ENCODE measurements at places on chromosomes 4 and X.

DNA sequence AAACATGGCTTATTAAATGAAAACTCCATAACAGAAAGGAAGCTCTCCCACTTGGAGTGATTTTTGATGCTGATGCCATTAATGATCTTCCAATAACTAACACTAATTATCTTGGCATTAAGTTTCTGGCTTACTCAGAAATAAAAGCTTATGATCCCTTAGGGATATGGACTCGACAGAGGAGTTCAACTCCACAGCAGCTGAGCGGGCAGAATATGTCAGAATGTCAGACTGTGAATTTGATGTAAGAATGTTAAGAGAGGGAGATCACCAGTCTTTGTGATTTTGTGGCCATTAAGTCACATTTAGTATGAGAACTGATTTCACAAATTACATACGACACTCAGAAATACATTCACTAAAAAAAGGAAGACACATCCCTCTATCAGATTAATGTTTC, 2244.0 kb downstream of the ARAP2 start:
- DNase-seq: no peak

GRCh38 chrX:119407681-119408080, 8.5 kb downstream of the SLC25A43 start:
- DNase-seq: no peak

- DNase-seq: no peak
Measured at GRCh38 chr4:174494146-174494545, 28.1 kb downstream of the HPGD start.

- no peak for DNase-seq
Measured at GRCh38 chr4:77697860-77698590, 92.4 kb downstream of the CXCL13 start.

GRCh38 chr4:153398713-153399112, 54.2 kb downstream of the MND1 start:
- DNase-seq: no peak

GRCh38 chrX:56833626-56834025, 104.6 kb downstream of the NBDY start:
- no peak for DNase-seq

DNA sequence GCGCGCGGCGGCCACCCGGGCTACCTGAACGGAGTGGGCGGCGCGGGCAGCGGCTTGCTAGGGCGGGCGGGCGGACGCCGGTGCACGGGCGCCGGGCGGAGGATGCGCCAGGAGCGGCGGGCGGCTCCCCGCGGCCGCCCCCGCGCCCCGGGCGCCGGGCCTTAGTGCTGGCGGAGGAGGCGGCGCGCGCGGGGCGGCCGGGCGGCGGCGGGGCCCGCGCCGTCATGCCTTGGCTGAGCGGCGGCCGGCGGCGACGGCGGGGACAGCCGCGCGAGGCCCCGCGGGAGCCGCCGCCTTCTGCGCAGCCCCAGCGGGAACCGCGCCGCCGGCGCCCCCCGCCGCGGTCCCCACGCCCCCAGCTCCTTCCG, 48.2 kb downstream of the CLDN34 start:
- DNase-seq: no peak

DNA sequence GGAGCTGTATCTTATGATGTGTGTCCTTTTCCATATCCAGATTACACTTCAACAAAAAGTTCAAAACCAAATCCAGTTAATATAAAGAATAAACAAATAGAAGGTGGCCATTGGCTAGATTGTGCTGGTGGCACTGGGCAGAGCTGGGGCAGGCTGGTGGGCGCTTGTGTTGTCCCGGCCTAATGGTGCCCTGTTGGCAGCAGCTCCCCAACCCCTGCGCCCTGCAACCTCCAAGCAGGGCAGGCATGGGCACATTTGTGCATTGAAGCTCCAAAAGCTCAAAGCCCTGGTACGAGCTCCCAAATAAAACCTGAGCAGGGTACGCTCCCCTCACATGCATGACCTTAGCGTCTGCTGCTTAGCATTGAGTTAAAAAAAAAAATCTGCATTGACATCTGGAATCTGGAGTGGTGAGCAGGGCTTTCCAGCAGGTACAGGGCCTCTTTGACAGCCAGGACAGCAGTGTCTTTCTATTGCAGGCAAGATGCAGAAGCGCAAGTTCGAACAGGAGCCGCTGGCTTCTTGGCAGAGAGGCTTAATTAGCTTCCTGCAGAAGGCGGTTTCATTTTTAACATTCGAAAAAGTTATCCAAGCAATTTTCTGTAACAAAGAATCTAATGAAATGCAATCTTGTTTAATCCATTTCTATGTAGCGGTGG, 25.9 kb upstream of the NYX start:
- no peak for DNase-seq

- no peak for DNase-seq
Measured at GRCh38 chrX:109842611-109843010, 109.6 kb upstream of the ACSL4 start.

DNA sequence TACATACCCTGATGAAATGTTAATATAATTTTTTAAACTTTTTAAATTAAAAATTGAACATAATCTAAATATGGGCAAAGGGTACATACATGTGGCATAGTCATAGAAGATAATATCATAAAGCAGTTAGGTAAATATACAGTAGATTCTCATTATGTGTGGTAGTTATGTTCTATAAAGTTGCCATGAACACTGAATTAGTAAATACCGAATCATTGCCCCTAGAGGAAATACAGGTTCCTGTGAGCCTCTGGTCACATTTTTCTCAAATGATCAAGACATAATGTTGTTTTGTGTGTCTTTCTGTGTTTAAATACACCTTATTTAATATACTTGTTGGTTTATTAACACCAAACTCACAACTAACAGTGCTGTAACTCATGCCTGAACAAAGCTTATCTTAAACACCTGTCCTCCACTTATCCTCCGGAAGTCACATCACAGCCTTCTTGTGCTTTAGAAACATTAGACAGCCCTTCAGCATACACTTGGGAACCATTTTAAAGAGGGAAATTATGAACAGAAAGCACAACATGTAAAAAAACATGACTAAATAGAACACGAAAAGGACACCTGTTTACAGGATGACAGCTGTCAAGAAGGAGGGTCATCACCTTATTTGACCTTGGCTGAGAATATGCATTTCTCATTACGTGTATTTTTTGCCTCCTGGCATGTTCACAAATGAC, 169.4 kb upstream of the NAP1L5 start:
- no peak for DNase-seq

DNA sequence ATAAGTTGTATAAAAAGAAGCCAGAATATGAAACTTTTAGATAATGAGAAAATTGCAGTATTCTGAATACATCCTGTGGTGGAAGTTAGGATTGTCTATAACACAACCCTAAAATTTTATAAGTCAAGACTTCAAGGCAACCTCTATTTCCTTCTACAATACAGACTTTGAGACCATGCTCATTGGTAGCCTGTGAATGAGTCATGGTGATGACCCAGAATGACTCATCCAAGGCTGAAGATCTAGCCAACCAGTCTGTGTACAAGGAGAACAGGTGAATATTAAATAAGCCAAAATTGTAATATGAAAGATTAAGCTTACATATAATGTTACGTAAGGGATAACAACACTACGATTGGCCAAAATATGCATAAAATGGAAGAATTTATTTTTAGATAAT, 475.9 kb upstream of the GALNT7 start:
- no peak for DNase-seq

GRCh38 chr4:65495439-65495838, 174.8 kb downstream of the EPHA5 start:
- DNase-seq: no peak

All from GM19239 (cell line).